Right lung (tissue), 10 donors: ENCODE measurements at places on chromosomes 2 and 18. TPM values are rescaled to one million over a fixed set of nuclear protein-coding genes. Genes with fewer than 3 reads are reported as not detected.
A peak's percentile ranks its signal among the peaks of the same experiment; 100 is the strongest.

GRCh38 chr2:51734115-51734514, 702.2 kb upstream of the NRXN1 start:
- no peak for DNase-seq

DNA sequence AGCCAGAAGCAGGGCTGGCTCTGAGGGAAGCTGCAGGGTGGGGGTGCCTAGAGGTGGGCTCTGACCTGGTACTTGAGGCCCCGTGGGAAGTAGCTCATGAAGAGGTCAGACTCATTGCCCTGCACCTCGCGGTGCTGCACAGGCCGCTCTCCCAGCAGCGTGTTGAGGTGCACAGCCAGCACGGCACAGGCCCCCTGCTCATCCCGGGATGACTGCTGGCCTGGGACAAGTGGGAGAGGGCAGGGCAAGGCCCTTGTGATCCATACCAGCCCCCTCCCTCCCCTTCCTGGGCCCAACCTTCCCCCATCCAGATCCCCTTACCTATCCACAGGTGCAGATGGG, 8.7 kb downstream of the CAPG start:
- DNase-seq: no peak

DNA sequence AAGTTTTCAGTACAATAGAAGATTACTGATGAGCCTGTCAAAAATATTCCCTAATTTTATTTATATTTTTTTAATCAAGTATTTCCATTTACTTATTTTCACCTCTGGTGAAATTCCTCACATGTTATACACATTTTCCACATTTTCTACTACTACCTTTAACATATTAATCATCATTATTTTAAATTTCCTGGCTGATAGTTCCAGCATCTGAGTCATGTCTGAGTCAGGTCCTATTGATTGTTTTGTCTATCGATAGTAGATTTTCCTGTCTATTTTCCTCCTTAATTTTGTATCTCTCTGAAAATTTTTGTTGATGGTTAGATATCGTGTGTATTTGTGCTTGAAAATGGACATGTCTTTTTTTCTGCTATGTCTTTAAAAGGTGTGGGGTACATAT, 211.8 kb upstream of the DSEL start:
- DNase-seq: no peak

- no peak for DNase-seq
Measured at GRCh38 chr18:78643004-78643403, 336.6 kb upstream of the SALL3 start.

DNA sequence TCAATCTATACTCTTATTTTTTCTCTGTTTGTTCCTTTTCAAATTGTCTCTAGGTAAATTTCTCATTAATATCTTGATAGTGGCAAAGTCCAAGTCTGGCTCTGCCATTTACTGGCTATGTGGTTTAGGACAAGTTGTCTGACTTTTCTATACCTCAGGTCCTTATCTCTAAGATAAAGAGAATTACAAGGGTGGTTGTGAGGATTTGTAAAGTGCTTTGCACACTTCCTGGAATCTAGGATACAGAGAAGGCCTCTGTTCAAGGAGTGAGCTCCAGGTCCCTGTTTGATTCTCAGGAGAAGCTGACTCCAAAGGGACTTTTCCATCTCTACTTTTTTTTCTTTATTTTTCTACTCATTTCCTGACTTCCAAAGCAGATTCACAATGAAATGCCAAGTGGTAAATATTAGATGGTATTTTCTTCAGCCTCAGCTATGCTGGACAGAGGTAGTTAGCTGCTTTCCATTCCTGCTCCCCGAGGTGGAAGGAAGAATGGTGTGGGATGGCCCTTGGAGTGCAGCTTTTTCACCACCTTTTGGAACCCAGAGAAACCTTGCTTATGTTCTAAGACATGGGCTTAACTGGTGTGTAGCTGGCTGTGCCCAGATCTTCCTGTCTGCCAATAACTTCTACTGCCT, 90.5 kb downstream of the GALNT1 start:
- DNase-seq: no peak

- DNase-seq: no peak
Measured at GRCh38 chr18:5895299-5895875, at the start of gene TMEM200C. TMEM200C (minus strand) TSS chr18:5895522; CDS start chr18:5892063, 3,459 bp downstream.

DNA sequence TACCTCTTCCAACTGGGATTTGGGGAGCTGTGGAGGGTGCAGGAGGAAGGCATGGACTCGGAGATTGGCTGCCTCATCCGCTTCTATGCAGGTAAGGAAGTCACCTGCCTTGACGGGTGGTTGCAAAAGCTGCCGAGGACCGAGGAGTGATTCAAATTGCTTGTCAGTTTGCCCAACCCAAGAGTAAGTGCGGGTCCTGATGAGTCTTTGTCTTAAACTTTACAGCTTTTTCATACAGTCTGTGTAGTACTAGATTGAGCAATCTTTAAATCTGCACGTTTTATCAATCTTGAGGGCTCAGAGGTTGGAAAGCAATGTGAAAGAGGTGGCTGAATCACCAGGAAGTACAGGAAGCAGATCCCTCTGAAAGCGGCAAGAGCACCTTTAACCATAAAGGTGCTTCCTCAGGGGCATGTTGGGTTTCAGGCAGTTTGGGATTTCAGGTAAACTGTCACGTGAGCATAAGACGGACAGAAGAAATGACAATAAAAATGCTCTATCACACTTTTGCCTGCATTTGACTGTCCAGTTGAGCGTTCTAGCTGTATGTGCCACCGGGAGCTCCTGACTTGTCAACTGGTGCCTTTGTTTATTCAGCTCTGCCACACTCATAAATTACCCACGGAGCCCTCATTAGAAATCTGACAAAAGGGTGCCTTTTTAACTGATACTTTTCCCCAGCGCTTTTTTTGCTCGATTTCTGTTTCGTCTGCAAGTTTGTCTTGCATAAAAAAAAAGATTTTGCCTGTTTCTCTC, 2.0 kb downstream of the PHLPP1 start:
- DNase-seq: peak; percentile 38

DNA sequence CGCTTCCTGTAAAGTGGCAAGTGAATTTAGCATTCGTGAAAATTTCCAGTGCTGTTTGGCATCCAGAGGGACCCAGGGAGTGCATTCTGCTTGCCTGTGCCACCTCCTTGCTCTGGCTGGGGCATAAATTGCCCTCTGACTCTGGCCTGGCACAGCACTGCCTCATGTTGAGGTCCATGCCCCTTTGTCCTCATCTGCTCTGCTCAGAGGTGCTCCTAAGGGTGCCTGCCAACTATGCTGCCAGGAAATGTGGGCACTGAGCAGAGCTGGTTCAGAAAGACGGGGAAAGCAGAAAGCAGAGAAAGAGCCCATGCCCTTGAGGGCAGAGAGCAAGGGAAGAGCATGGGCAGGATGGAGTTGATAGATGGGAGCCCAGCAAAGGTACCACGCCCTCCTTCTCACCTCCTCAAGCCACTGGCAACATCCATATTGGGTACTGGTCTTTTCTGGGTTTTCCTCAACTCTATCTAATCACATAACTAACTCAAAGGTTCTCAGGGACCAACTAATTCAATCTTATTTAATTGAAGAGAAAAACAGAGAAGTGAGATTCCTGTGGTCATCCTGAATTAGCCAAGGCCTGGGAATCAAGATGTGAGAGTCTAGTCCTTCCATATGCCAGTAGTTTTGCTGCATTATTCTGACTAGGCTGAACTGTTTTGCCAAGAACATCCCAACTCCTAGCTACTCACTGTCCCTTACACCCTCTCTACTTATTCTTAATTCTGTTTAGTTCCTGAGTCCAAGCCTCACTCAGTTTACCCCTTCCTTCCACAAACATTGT, 441.5 kb upstream of the TNP1 start:
- DNase-seq: no peak

DNA sequence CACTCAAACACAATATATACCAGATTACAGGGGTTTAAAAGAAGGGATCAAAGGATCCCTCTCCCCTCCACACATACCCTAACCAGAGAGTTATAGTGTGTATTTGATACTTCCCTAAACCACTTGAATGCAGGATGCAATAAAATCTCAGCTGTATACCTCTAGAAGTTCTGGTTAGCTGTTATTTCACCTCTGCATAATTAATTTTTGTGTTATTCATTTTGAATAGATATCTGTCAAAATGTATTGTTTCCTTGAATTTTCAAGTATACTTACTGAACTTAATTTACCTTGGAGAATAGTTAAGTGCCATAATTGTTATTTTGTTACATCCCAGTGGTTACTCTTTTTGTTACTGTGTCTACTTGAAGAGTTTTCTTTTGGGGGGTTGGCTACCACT, 34.5 kb downstream of the DDX1 start:
- DNase-seq: no peak

- DNase-seq: peak; percentile 67
Measured at GRCh38 chr2:27954771-27955383, 64.3 kb downstream of the BABAM2 start.

The REG3A gene
- not detected for polyA plus RNA-seq

The MALL gene
- 20.9 TPM for polyA plus RNA-seq
